HS-27A (cell line): ENCODE measurements at places on chromosomes 13 and 19.

- DNase-seq: no peak
Observed at GRCh38 chr19:19342086-19343015, 21.7 kb downstream of the MAU2 start.

GRCh38 chr19:54517483-54517882 lies 14.9 kb downstream of the LAIR2 start:
- DNase-seq: peak; percentile 17

- no peak for DNase-seq
Observed at GRCh38 chr13:90738881-90739280, 608.6 kb upstream of the MIR17HG start.

GRCh38 chr19:23539499-23539898 lies 144.2 kb upstream of the ZNF91 start:
- no peak for DNase-seq
